ENCODE measurements at places on chromosomes 3 and 15. TPM values are rescaled to one million over a fixed set of nuclear protein-coding genes. Genes with fewer than 3 reads are reported as not detected.

The CPNE4 gene
- 41.0 TPM for total RNA-seq

The CGNL1 gene
- 10.0 TPM for total RNA-seq

The MKRN2OS gene
- total RNA-seq, result not detected

The PLA2G4D gene
- not detected for total RNA-seq

The CALML4 gene
- total RNA-seq, result 1.5 TPM

GRCh38 chr15:38253351-38253781, 730 bp downstream of the SPRED1 start:
- DNase-seq, result no peak

GRCh38 chr3:4147556-4148118, 155.5 kb upstream of the SETMAR start:
- DNase-seq, result no peak

GRCh38 chr3:27927882-27928281, 205.8 kb upstream of the EOMES start:
- DNase-seq, result no peak

GRCh38 chr3:40992023-40992422, 207.3 kb upstream of the CTNNB1 start:
- DNase-seq, result no peak

DNA sequence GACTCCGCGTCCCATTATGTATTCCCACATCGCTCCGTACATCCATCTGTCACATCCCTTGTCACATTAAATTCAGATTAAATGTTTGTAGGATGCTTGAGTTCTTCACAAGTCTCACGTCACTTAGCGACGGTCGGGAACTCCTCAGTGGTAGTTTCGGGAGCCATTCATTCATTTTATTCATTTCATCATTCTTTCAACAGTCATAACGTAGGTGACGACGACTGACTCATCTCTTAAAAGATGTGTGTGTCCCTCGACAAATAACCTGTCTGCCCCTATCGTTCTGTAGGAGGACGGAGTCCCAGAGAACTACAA, 272 bp upstream of the SRPRB start:
- no peak for DNase-seq

DNA sequence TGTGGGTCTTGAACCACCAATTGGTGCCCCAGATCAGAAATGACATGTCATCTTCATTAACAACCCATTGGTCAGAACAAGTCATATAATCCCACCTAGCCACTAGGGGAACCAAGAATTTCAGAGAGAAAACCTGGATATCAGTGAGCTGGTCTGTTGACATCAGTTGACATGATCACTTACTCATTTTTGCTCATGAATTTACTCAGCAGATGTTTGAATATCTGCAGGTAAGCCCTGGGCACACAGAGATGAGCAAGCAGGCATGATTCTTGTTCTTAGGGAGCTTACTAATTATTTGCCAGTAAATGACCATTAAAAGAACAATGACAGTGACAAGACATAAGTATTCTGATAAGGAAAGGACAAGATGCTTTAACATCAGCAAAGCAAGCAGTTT, 64.3 kb upstream of the PLCL2 start:
- DNase-seq, result no peak
